ENCODE measurements at places on chromosomes 7 and 10. TPM values are rescaled to one million over a fixed set of nuclear protein-coding genes. Genes with fewer than 3 reads are reported as not detected.

BMS1 gene
- total RNA-seq: 11.2 TPM

ACBD7 gene
- not detected for total RNA-seq

MYOF gene
- 13.4 TPM for total RNA-seq

PHF14 gene
- total RNA-seq: 14.3 TPM

SPDYE2 gene
- not detected for total RNA-seq

GBX1 gene
- total RNA-seq: not detected

ZNF12 gene
- 14.2 TPM for total RNA-seq

RELN gene
- total RNA-seq: 8.0 TPM

ADIRF gene
- total RNA-seq: 67.8 TPM

HPSE2 gene
- total RNA-seq: not detected

BMPER gene
- 3.0 TPM for total RNA-seq

CCDC186 gene
- total RNA-seq: 17.1 TPM

NUDT5 gene
- total RNA-seq: 10.8 TPM

NXPH1 gene
- not detected for total RNA-seq

CCL24 gene
- total RNA-seq: not detected

OR2A1 gene
- total RNA-seq: not detected

PTER gene
- 15.2 TPM for total RNA-seq

EDRF1 gene
- total RNA-seq: 11.5 TPM

SMKR1 gene
- not detected for total RNA-seq

TIAL1 gene
- 39.2 TPM for total RNA-seq

MRPS17 gene
- 14.1 TPM for total RNA-seq

TMEM213 gene
- total RNA-seq: not detected

SPDYE2B gene
- not detected for total RNA-seq

GAD2 gene
- total RNA-seq: not detected

RARRES2 gene
- total RNA-seq: 105 TPM

ELMO1 gene
- total RNA-seq: 24.4 TPM

UTF1 gene
- not detected for total RNA-seq

KLLN gene
- 0.56 TPM for total RNA-seq

ABCB1 gene
- 1.5 TPM for total RNA-seq
